ENCODE measurements at places on chromosomes 6 and 20.

DNA sequence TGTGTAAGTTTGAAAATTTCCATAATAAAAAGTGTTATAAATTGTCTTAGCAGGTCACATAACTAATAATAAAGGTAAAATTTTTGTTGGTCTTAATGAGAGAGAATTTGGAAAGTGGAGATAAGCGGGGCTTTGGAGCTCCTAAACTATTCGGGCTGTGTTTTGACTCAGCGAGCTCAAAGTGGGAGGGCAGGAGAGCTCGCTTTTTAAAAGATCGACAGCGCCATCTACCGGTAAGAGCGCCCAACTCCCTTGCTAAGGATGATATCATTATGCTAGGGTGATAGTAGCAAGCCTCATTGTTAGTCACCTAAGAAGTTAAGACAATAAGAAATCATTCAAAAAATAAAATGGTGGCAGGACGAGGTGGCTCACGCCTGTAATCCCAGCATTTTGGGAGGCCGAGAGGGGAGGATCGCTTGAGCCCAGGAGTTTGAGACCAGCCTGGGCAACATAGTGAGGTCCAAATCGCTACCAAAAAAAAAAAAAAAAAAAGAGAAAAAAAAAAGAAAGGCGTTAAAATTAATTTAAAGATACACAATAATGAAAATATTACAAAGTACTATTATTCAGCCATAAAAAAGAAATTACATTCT lies 24.8 kb downstream of the C6orf15 start:
- DNase-seq, result peak; percentile 84

- no peak for DNase-seq
These were observed 6.7 kb upstream of the KHDC1L start for GRCh38 chr6:73231986-73232391.

GRCh38 chr20:63539092-63539430 lies 1.9 kb upstream of the PTK6 start:
- no peak for DNase-seq

DNA sequence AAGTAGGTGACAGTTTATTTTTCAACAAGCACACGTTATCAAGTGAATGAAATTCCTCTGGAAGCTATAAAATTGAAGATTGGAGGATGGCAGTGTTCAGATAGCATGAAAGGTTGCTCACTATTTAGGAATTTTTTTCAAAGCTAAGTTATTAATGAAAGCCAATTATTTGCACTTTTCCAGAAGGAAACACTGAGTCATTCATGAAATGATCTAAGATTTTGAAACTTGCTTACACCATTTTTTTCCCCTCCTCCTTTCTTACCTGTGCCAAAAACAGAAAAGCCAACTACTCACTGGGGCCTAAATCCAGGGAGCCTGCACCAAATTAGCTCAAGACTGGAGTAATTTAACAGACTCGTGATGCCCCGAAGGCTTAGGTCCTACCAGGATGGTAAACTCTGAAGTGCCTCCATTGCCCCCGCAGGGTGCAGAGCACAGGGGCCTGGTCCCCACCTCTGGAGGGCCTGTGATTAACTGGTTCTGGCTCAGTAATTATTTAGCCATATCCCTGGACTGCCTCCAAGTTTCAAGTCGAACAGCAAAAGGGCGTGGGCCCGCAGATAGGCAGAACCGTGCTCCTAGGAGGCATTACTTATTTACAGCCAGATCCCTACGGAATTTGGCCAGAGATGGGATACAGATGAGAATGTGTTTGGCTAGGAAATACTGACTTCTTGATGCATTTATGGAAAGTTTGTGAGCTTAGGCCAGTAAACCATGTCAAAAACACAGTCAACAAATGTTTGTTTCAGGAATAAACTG lies 28.0 kb upstream of the ZNF217 start:
- DNase-seq, result peak; percentile 58

- DNase-seq, result peak; percentile 60
These were observed 7.2 kb downstream of the PRDM13 start for GRCh38 chr6:99613705-99614429.

DNA sequence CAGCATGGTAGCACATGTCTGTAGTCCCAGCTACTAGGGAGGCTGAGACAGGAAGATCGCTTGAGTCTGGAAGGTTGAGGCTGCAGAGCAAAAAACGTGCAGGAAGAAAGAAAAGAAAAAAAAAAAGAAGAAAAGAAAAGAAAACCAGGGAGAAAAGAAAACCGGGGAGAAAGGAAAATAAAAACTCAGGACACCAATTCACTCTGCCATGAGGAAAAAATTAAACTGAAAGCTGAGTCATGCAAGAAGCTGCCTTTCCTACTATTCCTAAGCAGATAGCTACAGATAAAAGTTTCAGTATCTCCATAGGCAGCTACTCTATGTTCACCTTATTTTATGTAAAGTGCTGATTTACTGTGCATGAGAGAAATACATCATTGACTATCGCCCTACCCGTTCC lies 10.5 kb downstream of the PTGIS start:
- no peak for DNase-seq

Measured in CD4-positive, CD25-positive, alpha-beta regulatory T cell (primary cell).